ENCODE measurements at places on chromosomes 2 and 18. TPM values are rescaled to one million over a fixed set of nuclear protein-coding genes. Genes with fewer than 3 reads are reported as not detected.

DNA sequence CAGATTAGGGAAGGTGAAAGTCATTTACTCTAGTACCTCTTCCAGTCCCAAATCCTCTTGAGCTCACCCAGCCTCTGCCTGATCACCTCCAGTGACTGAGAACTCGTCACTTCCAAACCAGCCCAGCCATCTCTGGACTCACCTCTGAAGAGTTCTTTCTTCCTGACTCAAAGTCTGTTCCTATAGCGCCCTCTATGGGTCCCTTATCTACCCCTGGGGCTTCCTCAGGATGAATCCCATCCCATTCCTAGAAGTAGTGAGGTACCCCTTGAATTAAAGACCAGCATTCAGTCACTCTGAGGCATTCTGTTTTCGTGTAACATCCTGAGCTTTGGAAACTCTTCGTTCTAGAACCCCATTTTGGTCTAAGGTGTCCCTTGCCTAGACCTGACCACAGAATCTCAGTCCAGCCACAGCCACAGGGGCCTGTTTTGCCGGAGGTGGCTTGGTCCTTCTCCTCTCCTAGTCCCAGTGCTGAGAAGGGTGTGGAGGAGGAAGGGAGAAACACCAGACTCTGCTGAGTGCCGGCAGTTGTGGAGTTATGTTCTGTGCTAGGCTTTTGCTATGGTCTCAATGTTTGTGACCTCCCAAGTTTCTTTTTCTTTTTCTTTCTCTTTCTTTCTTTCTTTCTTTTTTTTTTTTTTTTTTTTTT, 32.7 kb downstream of the SIX3 start:
- peaks cover 46% of the 10 kb centered on the region for H3K27me3 ChIP-seq
- no peaks in the 10 kb centered on the region for H3K36me3 ChIP-seq
- DNase-seq: no peak
- H3K4me1 ChIP-seq: no peaks in the 10 kb centered on the region
- no peak overlapping the region for H3K4me3 ChIP-seq
- H3K27ac ChIP-seq: no peak overlapping the region

DNA sequence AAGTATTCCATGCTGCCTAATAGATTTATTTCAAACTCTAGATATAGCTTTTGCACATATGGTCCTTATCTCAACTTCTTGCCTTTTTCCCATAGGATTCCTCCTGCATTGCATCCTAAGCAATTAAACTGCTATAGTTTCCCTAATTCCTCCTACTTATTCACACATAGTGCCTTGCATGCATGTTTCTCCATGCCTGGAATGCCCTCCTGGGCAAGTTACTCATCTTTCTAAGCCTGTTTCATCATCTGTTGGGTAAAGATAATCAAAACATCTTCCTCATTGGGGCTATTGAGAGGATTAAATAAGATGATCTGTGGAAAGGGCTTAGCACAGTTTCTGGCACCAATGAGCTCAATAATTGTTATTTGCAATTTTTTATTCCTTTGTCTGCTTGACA, 726.5 kb downstream of the SLC4A3 start:
- no peak overlapping the region for H3K4me3 ChIP-seq
- H3K27ac ChIP-seq: no peak overlapping the region

DNA sequence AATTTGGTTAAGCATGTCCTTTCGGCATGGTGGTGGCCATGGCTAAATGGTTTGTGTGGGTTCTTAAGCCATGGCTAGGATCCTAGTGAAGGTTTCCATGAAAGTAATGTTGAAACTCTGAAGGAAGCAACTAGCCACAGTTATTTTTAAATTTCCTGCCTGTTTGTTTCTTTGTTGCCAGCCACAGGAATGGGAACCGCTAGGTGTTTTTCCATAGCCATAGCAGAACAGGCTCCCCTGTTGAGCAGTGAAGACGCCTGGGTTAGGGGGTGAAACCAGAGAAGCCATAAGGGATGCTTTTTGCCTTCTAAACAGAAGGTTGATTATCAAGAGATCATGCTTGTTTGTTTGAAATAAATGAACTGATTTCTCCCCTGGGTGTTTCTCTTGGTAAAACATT, 60.1 kb upstream of the CHMP1B start:
- H3K27ac ChIP-seq: no peak overlapping the region
- H3K4me3 ChIP-seq: no peak overlapping the region
- no peaks in the 10 kb centered on the region for H3K36me3 ChIP-seq
- no peaks in the 10 kb centered on the region for H3K27me3 ChIP-seq
- H3K4me1 ChIP-seq: no peaks in the 10 kb centered on the region

Gene TRIM43
- not detected for total RNA-seq

DNA sequence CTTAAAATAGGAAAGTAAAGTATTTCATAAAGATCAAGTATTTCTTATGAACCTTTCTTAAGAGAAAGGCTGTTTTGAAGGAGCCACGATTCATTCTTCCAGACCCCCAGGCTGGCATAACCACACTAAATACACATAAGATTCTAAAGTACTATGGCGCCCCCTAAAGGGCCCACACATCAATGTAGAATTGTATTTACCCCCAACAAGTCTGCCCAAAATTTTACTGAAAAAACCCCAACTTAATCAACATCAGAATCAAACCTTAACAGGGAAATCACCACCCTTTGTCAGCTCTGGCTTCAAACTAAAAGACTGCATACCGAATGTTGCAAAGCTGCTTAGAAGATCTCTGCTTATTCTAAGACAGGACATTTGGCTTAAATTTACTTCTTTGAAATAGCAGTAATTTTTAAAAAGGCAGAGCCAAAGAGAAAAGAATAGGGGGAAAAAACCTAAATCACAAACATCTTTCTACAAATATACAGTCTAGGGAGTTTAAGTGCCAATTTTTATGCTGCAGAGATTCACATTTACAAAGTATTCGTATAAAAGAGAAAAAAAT, 20.4 kb upstream of the BCL2 start:
- no peaks in the 10 kb centered on the region for H3K27me3 ChIP-seq
- no peak overlapping the region for H3K27ac ChIP-seq
- no peak for DNase-seq
- H3K4me3 ChIP-seq: no peak overlapping the region

GRCh38 chr18:35861367-35862118, 110.9 kb upstream of the RMP24 start:
- no peak overlapping the region for H3K4me3 ChIP-seq
- no peaks in the 10 kb centered on the region for H3K4me1 ChIP-seq
- no peaks in the 10 kb centered on the region for H3K27me3 ChIP-seq
- H3K36me3 ChIP-seq: no peaks in the 10 kb centered on the region
- DNase-seq: no peak

Gene PIEZO2
- total RNA-seq: 2.9 TPM

All from transverse colon (tissue), 4 donors.